ENCODE measurements at places on chromosomes 11 and 22.

- peak; percentile 78 for DNase-seq
Measured at GRCh38 chr11:13000721-13001120, 8.4 kb upstream of the RASSF10 start.

- DNase-seq: no peak
Measured at GRCh38 chr11:11427140-11427539, 74.1 kb upstream of the CSNK2A3 start.

DNA sequence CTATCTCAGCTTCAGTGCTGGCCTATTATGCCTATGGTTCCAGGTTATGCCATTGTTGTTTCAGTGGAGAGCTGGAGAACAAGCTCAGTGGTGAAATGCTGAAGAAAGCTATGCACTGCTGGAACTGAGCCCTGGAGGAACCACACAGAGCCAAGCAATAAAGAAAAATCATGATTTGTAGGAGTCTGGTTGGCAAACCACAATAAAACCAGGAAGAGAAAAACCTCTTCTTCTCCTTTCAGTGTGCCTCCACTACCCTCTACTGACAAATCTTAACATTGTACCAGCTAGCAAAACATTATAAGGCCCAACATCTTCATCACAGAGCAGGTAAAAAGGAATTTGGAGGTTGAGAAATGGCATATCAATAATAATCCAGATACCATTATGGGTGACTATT is 5.3 kb downstream of the OR51F2 start:
- DNase-seq: no peak

GRCh38 chr11:77109236-77110019 is 6.8 kb downstream of the OMP start:
- no peak for DNase-seq

DNA sequence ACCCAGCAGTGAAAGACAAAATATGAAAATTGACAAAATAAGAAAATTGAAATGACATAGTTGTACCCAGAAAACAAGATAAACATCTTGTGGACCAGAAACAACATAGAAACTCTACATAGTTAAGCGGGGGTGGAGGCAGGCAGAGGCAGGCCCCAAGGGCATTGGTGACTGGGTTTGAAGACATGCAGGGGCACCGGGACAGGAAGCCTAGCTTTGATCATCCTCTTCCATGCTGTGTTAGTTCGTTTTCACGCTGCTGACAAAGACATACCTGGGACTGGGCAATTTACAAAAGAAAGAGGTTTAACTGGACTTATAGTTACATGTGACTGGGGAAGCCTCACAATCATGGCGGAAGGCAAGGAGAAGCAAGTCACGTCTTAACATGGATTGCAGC is 33.5 kb upstream of the CRTAM start:
- no peak for DNase-seq

DNA sequence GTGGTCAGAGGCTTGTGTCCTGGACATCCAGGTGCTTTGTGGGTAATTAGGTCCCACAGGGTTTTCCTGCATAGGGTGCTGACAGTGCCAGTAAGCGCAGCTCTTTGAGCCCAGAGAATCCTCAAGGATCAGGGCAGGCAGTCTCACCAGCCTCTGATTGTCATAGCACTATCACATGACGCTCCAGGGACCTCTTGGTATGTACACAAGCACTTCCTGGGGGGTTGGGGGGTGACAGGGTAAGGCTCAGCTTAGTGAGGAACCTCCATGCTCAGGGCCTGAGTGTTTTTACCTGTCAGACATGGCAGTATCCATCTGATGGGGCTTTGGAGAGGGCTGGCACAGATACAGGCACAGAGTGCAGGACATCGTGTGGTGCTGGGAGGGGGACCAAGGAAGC is 27.9 kb upstream of the SUSD2 start:
- no peak for DNase-seq

DNA sequence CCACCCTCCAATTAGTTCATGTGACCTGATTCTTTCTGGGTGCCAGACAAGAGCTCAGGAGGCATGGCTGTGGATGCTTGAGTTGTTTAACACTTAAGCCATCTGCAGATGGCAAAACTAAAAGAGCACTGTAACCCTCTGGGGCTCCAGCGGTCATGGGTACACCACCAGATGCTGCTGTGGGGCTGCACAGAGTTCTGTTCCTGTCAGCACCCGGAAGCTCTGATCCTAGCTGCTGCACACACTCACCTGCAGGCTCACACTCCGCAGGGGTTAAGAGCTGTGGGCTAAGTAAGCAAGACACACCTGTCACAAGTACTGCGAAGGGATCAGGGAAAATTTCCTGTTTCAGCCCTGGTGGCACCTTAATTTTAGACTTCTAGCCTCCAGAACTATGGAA is 307.8 kb downstream of the C11orf87 start:
- no peak for DNase-seq

DNA sequence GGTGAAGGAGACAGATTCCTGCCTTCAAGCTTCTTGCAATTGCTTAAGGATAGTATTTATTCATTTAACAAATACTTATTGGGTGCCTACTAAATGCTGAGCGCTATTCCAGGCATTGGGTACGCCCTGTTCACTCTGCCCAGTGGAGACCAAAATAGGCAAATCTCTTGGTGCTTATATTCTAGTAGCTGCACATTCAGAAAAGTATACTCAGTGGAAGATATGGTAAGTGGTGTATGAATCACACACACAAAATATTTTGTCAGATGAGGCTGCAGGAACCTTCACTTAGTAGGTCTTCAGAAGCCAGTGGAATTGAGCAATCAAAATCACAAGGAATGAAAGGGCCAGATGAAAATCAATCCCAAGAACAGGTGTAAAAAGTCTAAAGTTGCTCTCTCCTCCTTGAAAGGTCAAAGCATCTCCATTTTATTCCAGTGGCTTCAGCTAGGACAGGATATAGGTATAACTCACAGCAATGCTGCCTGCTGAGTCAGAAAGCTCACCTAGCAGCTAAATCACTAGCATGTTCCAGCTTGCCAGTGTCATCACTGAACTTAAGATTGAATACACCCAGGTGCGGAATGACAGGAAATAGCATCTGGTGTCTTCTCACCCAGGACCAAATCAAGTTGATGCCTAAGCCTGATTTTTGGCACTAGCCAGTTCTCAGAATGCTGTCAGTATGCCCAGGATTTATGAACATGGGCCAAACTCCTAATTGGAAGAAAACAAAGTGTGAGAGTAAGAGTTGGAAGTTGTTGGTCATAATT is 83.9 kb downstream of the AMOTL1 start:
- no peak for DNase-seq

GRCh38 chr11:75655605-75656004 is 13.2 kb downstream of the MAP6 start:
- DNase-seq: no peak

DNA sequence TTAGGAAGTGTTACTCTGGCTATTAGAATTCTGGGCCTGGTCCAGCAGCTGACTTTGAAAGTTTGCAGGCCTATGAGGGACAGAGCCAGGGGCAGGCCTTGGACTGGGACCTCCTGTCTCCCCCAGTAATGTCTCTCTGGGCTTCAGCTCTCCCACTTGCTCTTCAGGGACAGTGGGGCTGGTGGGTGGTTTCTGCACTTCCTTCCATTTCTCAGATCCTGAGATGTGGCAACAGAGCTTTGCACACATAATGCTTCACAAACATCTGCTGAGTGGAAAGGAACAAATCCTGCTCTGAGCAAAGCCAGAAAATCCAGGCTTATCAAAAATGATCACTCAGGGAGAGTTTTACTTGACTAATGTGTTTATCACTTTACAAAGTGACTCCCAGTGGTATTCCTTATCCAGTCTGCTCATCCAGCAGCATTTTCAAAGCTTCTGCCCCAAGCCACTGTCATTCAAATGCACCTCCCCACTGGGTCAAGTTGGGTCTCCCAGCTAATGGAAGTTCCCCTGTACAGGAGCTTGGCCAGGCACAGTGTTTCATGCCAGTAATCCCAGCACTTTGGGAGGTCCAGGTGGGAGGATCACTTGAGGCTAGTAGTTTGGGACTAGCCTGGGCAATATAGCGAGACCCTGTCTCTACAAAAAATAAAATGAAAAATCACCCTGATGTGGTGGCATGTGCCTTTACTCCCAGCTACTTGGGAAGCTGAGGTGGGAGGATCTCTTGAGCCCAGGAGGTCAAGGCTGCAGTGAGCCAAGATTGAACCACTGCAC is 13.5 kb upstream of the OSBP2 start:
- DNase-seq: no peak

DNA sequence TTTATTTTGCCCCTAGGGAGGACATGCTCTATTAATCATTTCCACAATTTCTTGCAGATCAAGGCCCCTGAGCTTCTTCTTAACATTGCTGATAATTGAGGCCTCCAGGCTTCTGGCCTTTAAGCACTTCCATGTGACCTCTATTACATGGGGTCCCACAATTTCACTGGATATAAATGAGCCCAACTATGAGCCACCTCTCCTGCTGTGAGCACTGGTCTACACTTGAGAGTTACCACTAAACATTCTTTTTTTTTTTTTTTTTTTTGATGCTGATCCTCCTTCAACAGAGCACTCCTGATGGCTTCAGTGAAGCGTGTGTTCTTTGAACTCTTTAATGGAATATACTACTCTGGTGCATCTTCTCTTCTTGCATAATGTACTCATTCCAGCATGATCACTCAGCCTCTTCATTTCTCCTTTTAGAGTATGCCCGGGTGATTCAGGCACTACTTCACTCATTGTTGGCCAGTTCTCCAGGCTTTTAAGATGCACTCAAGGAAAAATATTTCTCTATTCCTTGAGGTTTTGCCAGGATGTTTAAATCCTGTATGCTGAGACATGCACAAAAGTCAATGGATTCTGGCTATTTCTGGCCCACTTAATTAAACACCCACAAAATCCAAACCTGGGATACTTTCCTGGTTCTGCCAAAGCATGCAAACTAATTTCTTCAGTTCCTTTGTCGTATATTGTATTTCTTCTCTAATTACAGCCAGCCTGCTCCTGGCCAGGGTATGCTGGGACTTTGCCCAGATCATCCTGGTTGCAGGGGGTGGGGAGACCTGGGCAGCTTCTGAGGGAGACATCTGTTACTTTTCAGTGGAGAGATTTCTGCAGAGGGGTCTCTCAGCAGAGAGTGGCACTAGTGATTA is 257.8 kb upstream of the LUZP2 start:
- DNase-seq: no peak

- DNase-seq: no peak
Measured at GRCh38 chr22:17777005-17777716, 2.9 kb upstream of the BID start.

DNA sequence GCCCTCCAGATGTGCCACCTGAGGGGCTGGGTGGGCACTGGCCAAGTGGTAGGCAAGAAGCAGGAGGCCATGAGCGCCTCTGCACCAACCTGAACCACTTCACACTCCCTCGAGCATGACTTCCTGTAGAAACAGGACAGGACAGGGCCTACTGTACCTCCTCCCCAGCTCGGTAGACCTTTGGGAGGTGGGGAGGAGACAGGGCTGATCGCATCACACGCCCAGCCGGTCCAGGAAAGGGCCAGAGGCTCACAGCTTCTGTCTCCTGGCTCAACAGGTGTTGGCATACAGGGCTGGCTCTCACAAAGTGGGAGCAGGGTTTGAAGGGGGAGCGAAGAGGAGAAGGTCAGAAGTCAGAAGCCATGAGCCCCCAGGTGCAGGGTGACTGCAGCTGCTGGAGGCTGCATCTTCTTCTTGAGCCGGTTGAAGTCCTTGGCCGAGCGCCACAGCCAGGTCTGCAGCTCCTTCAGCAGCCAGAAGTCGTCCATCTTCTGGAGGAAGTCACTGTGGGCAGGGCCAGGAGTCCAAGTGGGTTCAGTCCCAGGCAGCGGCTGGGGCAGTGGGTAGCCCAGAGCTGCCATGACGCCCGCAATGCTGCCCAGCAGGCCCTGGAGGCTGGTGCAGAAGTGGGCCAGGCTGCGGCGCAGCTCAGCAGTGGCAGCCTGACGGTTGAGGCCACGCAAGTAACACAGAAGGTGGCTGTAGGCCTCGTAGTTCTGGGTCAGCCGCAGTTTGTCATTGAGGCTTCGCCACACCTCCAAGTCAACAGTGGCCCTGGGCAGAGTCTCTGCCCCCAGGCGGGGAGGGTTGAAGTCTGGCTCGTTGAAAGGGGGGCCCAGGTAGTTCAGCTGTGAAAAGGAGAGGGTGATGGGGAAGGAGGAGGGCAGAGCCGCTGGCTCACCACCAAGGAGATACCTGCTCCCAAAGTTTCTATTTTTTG is 8.3 kb downstream of the CLCF1 start:
- DNase-seq: no peak

- no peak for DNase-seq
Measured at GRCh38 chr22:46902998-46903916, 140.8 kb downstream of the TBC1D22A start.

- no peak for DNase-seq
Measured at GRCh38 chr11:117604336-117604995, 192.6 kb downstream of the DSCAML1 start.

- no peak for DNase-seq
Measured at GRCh38 chr11:41245704-41246398, 213.6 kb downstream of the LRRC4C start.

DNA sequence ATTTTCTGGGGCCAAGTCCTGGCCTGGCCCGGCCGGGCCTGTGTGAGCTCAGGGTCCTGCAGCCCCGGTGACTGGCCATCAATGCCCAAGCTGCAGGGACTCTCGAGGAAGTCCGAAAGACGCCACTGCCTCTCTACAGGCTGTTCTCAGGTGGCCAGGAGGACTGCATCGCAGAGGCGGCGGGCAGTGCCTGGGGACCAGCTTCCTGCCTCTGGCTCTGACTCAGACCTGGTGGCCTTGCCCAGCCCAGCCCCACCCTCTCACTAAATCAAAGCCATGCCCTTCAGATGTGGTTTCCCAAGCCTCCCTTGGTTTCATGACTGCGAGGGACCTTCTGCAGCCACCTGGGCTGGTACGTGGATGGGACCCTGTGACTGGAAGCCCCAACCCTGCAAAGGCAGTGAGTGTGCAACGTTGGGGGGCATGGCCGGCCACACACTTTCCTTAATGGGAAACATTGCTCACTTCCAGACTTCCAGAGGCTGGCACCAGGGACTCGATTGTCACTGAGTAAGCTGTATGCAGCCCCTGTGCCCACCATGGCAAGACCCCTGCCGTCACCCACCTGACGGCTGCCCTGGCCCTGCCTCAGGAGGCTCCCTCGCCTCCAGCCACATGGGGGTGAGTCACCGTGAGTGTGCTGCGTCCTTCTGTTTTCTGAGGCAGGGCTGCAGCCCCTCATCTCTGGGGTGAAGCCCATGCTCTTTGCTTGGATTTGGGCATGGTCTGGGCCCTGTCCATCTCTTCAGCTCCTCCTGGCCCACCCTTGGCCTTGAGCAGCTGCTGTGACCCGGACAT is 6.0 kb upstream of the FGF3 start:
- DNase-seq: no peak

- DNase-seq: no peak
Measured at GRCh38 chr11:63845911-63846310, 7.0 kb downstream of the MARK2 start.

- DNase-seq: peak; percentile 83
Measured at GRCh38 chr22:39316440-39317083, 2.9 kb downstream of the RPL3 start.
